ENCODE measurements at places on chromosomes 4 and X.

- H3K27ac ChIP-seq, result no peak overlapping the region
- no peaks in the 10 kb centered on the region for H3K27me3 ChIP-seq
- H3K4me3 ChIP-seq, result no peak overlapping the region
- no peaks in the 10 kb centered on the region for H3K4me1 ChIP-seq
- no peaks in the 10 kb centered on the region for H3K36me3 ChIP-seq
- no peak for DNase-seq
These were observed 71.0 kb upstream of the MXD4 start for GRCh38 chr4:2332976-2333319.

GRCh38 chr4:2643555-2643954 lies 107.1 kb downstream of the FAM193A start:
- no peaks in the 10 kb centered on the region for H3K27me3 ChIP-seq
- no peaks in the 10 kb centered on the region for H3K4me1 ChIP-seq
- H3K36me3 ChIP-seq, result peaks cover 3% of the 10 kb centered on the region

- no peaks in the 10 kb centered on the region for H3K27me3 ChIP-seq
- H3K4me3 ChIP-seq, result no peak overlapping the region
- no peak for DNase-seq
- no peaks in the 10 kb centered on the region for H3K4me1 ChIP-seq
- H3K36me3 ChIP-seq, result no peaks in the 10 kb centered on the region
- no peak overlapping the region for H3K27ac ChIP-seq
These were observed 10.1 kb downstream of the OTOP1 start for GRCh38 chr4:4216648-4217047.

GRCh38 chr4:82360298-82361177 lies 13.3 kb downstream of the HNRNPD start:
- no peak overlapping the region for H3K4me3 ChIP-seq
- H3K27ac ChIP-seq, result no peak overlapping the region
- no peaks in the 10 kb centered on the region for H3K36me3 ChIP-seq

DNA sequence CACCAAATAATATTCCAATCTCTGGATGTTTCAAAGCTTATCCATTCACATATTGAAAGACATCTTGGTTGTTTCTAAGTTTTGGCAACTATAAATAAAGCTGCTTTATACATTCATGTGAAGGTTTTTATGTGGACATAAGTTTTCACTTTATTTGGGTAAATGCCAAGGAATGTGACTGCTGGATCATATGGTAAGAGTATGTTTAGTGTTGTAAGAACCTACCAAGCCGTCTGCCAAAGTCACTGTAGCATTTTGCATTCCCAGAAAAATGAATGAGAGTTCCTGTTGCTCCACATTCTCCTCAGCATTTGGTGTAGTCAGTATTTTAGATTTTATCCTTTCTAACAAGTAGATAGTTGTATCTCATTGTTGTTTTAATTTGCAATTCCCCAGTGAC lies 1047.7 kb downstream of the C4orf33 start:
- no peaks in the 10 kb centered on the region for H3K4me1 ChIP-seq
- DNase-seq, result no peak
- H3K4me3 ChIP-seq, result no peak overlapping the region
